ENCODE measurements at places on chromosomes 2 and 18. TPM values are rescaled to one million over a fixed set of nuclear protein-coding genes. Genes with fewer than 3 reads are reported as not detected.

The COL4A3 gene
- total RNA-seq, result 0.34 TPM

The DNAJC5G gene
- total RNA-seq, result not detected

The LCLAT1 gene
- total RNA-seq, result 23.9 TPM

The WDR43 gene
- total RNA-seq, result 85.8 TPM

The C2orf68 gene
- 13.5 TPM for total RNA-seq

The CAD gene
- total RNA-seq, result 50.5 TPM

The SPOPL gene
- total RNA-seq, result 14.9 TPM

The HNMT gene
- total RNA-seq, result 1.2 TPM

The ABHD1 gene
- not detected for total RNA-seq

The ARHGEF33 gene
- 0.37 TPM for total RNA-seq

The NT5DC4 gene
- 0.07 TPM for total RNA-seq

The EPB41L3 gene
- 0.63 TPM for total RNA-seq

The GPBAR1 gene
- total RNA-seq, result 0.14 TPM

The CACNB4 gene
- 0.11 TPM for total RNA-seq

The HOXD13 gene
- not detected for total RNA-seq

The TFCP2L1 gene
- 13.8 TPM for total RNA-seq

The ERICH2 gene
- 2.5 TPM for total RNA-seq

The ARHGAP25 gene
- total RNA-seq, result 19.6 TPM

The SRD5A2 gene
- not detected for total RNA-seq

The BCL11A gene
- total RNA-seq, result 7.2 TPM

The SULT1C4 gene
- not detected for total RNA-seq

The C2orf81 gene
- total RNA-seq, result 1.5 TPM

The LIMS4 gene
- total RNA-seq, result 1.0 TPM

The ONECUT2 gene
- 0.14 TPM for total RNA-seq

The DCDC2C gene
- total RNA-seq, result not detected

The TMEM127 gene
- total RNA-seq, result 24.7 TPM

The ST8SIA5 gene
- total RNA-seq, result not detected

The IL37 gene
- total RNA-seq, result 0.44 TPM

The HOXD9 gene
- total RNA-seq, result 0.14 TPM

The SATB2 gene
- total RNA-seq, result 2.8 TPM

The TIGD1 gene
- 1.4 TPM for total RNA-seq

The SNTG2 gene
- not detected for total RNA-seq

The RAB10 gene
- total RNA-seq, result 115 TPM

The MC4R gene
- not detected for total RNA-seq

The CGREF1 gene
- total RNA-seq, result 0.49 TPM

The FBXO48 gene
- 1.6 TPM for total RNA-seq

The DPP10 gene
- not detected for total RNA-seq

The UGT1A3 gene
- total RNA-seq, result 0.88 TPM

The ARHGAP28 gene
- total RNA-seq, result 0.24 TPM

The COL4A4 gene
- 1.5 TPM for total RNA-seq

The EMILIN1 gene
- 0.37 TPM for total RNA-seq

The SLC8A1 gene
- total RNA-seq, result 19.9 TPM

The HTR2B gene
- total RNA-seq, result not detected

The NMUR1 gene
- total RNA-seq, result not detected

The GREB1L gene
- 5.3 TPM for total RNA-seq

The TSN gene
- total RNA-seq, result 54.5 TPM

The CRYBA2 gene
- not detected for total RNA-seq

The PTPRM gene
- 8.4 TPM for total RNA-seq

The GAD1 gene
- 1.4 TPM for total RNA-seq

The ACSL3 gene
- total RNA-seq, result 137 TPM

The MSGN1 gene
- total RNA-seq, result not detected

The ERFE gene
- 0.75 TPM for total RNA-seq

The VIL1 gene
- not detected for total RNA-seq

The XDH gene
- 19.3 TPM for total RNA-seq

The ITGB6 gene
- 113 TPM for total RNA-seq

The CTLA4 gene
- total RNA-seq, result not detected

The FIGN gene
- 4.4 TPM for total RNA-seq

The ALLC gene
- not detected for total RNA-seq

The SERPINB12 gene
- 0.07 TPM for total RNA-seq
